Activated CD4-positive, alpha-beta T cell treated with anti-CD3 and anti-CD28 coated beads for 36 hours (primary cell): ENCODE measurements at places on chromosomes 1 and 21. TPM values are rescaled to one million over a fixed set of nuclear protein-coding genes. Genes with fewer than 3 reads are reported as not detected.

NPHP4 gene
- total RNA-seq, result 12.9 TPM

ST6GALNAC5 gene
- not detected for total RNA-seq

GRCh38 chr1:192061556-192061955, 96.7 kb upstream of the RGS18 start:
- H3K4me1 ChIP-seq, result no peaks in the 10 kb centered on the region
- H3K36me3 ChIP-seq, result no peaks in the 10 kb centered on the region
- no peak overlapping the region for H3K27ac ChIP-seq

ARHGEF16 gene
- not detected for total RNA-seq

DNA sequence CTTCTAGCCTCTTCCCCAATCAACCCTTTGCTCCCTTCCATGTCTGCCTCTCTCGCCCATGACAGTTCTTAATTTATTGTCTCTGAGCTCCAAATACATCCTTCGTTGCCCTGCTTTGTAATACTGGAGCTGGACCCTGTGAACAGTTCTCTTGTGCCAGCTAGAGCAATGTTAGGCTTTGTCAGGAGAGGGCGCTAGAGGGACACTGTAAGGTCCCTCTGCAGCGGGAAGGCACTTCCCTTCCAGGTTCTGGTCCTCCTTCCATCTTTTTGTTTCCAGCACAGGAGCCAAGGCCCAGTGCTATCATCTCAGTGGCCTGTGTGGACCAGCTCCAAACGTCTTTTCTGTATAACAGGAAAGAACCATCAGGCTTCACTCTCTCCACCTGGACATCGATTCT, 95.9 kb downstream of the PTPRU start:
- peak; percentile 60 for DNase-seq
- H3K27me3 ChIP-seq, result peaks cover 10% of the 10 kb centered on the region
- H3K27ac ChIP-seq, result no peak overlapping the region
- no peaks in the 10 kb centered on the region for H3K4me1 ChIP-seq
- H3K4me3 ChIP-seq, result no peak overlapping the region
- no peaks in the 10 kb centered on the region for H3K36me3 ChIP-seq

GRCh38 chr1:198121056-198121826, 35.6 kb upstream of the NEK7 start:
- no peak for DNase-seq
- H3K4me3 ChIP-seq, result no peak overlapping the region
- no peaks in the 10 kb centered on the region for H3K4me1 ChIP-seq
- no peak overlapping the region for H3K27ac ChIP-seq
- no peaks in the 10 kb centered on the region for H3K27me3 ChIP-seq
- no peaks in the 10 kb centered on the region for H3K36me3 ChIP-seq

DNA sequence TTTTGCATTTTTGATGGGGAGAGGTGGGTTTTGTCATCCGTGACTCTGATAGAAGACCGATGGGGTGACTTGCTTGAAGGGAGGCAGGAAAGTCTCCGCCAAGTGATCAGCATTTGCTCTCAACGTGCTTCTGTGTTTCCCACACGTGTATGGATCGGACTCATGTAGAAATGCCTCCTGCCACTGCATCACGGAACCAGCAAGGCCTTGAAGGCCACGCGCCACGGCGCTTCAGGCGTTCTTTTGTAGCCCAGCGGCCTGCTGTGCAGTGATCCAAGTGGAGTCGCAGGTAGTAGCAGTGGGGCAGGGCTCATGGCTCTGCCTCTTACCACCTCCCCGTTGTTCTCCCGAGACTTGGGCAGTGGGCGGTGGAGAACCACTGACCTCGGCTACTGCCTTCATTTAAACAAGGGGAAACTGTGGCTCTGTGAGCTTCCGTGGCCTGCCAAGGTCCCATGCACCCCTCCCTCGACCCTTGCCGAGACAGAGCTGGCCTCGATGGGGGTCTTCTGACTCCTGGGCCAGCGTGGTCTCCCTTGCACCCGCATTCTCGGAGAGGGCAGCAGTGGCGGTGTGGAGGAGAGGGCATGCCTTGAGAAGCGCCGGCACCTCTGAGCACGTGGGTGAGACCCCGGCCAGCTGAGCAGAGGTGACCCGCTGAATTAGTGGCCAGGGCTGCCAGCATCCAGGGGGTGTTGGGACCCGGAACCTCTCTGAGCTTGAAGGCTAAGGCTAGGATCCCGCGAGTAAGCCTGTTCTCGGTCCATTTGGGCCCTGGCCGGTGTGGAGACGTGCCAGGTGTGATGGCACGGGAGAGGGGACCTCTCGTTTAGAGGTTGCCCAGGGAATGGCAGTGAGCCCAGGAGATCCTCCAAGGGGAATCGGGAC, 46.1 kb upstream of the ABCG1 start:
- no peaks in the 10 kb centered on the region for H3K27me3 ChIP-seq
- H3K4me3 ChIP-seq, result no peak overlapping the region
- no peaks in the 10 kb centered on the region for H3K36me3 ChIP-seq

HRNR gene
- total RNA-seq, result not detected

TNFRSF18 gene
- total RNA-seq, result 95.0 TPM

GRCh38 chr1:80582980-80583379, 1217.8 kb upstream of the ADGRL2 start:
- H3K4me1 ChIP-seq, result no peaks in the 10 kb centered on the region
- no peaks in the 10 kb centered on the region for H3K36me3 ChIP-seq
- H3K27ac ChIP-seq, result no peak overlapping the region
- no peaks in the 10 kb centered on the region for H3K27me3 ChIP-seq
- DNase-seq, result no peak
- no peak overlapping the region for H3K4me3 ChIP-seq
